Muscle of leg (tissue), 16 donors: ENCODE measurements at places on chromosomes 1 and 21. TPM values are rescaled to one million over a fixed set of nuclear protein-coding genes. Genes with fewer than 3 reads are reported as not detected.
A peak's percentile ranks its signal among the peaks of the same experiment; 100 is the strongest.

GRCh38 chr1:63892632-63893395 lies 119.0 kb downstream of the ROR1 start:
- DNase-seq: peak; percentile 42

- no peak for DNase-seq
Measured at GRCh38 chr1:230971771-230972170, 6.9 kb downstream of the TTC13 start.

DNA sequence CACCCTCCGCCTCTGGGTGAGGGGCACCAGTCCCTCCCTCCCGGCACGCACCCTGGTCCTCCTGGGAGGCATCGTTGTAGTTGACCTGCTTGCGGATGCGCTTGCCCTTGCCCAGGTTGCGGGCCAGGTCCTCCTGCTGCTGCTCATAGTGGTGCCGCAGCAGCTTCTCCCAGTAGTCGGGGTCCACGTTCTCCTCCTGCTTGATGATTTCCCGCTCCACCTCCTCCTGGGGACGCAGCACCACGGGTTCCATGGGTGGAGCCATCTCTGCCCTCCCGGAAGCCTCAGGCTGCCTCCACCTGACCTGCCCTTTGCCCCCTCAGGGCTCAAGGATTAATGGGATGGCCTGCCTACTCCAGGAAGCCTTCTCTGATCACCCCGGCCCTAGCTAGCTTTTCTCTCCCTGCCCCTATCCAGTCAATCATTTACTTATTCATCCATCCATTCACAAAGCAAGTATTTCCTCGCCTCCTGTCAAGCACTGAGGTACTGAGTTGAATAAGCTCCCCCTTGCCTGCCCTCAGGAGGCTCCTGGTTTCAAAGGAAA lies 53.5 kb downstream of the CHD5 start:
- DNase-seq: no peak

GRCh38 chr1:119451158-119451557 lies 36.2 kb downstream of the HSD3B2 start:
- DNase-seq: no peak

GRCh38 chr1:92583821-92584760 lies 97.4 kb upstream of the GFI1 start:
- DNase-seq: no peak

DNA sequence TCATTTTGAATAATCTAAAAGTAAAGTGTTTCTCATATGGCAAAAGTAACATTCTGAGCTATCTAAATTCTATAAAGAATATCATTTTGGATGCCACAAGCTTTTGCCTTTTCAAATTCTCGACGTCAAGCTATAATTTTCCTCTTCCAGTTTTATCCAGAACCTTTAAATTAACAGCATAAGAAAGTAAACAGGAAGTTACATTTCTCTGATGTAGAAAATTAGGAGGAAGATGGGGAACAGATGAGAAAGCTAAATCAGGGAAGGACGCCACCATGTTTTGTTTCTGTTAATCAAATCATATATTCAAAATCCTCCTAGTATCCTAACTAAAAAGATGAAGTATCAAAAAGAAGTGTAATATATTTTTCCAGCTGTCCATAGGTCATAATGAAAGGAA lies 8.8 kb upstream of the CAMSAP2 start:
- DNase-seq: no peak

DNA sequence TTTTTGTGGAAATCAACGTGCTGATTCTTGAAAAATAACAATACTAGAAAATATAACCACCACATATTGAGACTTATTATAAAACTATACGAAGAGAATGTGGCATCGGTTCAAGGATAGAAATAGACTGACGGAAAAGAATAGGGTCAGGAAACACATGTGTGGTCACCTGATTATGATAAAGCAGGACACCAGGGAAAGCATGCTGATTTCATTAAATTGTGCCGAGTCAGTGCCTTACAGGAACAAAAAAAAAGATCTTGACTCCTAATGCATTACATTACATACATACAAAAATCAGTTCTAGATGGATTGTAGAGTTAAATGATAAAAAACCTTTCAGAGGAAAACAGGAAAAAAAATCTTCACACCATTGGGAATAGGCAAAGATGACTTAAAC lies 43.5 kb upstream of the SERPINC1 start:
- DNase-seq: peak; percentile 7

- DNase-seq: peak; percentile 56
Measured at GRCh38 chr1:66368261-66368660, 165.7 kb upstream of the SGIP1 start.

DNA sequence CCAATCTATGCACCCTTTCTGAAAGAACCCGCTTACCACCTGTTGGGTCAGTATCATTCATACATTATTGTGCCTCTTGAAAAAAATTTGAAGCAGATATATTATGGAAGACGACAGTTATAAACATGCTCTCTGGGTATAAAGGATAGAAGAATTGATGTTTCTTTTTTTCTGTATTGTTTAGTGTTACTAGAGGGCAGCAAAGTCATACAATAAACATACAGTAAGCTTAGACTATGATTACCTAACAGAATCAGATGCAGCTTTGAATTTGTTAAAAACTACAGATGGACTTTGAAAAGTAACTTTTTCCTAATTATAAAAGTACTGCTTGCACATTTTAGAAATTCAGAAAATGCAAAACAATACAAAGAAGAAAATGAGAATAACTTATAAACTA lies 11.1 kb upstream of the PAXBP1 start:
- peak; percentile 18 for DNase-seq

DNA sequence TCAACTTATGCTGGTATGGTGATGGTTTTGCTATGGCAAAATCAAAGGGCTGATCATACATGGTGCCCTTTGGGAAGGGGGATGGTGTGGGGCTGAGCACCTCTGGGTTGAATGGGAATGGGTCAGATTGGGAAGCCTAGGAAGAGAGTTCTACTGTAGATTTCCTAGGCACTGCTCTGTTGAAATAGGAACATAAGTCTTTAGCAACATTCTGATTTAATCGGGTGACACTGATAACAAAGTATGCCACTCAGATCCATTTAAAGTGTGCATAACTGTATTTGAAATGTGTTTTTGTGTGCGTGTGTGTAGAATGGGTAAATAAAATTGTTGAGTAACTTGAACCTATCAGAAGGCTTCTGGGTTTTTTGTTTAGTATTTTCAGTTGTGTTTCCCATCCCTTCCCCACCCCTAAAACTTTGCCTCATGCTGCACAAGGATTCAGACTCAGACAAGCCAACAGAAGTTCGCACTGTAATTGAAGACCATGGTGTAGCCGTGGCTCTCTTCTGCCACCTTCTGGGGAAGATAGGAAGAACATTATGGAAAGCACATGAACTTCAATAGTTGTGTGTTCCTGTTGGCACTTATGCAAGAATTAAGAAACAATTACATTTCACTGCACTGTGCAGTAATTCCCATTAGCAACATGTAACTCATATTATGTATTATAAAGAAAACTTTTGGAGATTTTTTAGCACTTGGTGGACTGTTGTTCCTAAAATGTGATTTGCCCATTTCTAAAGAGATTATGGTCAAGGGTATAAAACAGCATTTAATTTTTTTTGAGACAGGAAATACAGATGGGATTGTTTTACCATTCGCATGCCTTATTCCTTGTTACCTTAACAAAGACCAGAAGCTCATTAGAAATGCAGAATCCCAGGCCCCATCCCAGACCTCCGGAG lies 10.9 kb upstream of the C4BPB start:
- peak; percentile 87 for DNase-seq

DNA sequence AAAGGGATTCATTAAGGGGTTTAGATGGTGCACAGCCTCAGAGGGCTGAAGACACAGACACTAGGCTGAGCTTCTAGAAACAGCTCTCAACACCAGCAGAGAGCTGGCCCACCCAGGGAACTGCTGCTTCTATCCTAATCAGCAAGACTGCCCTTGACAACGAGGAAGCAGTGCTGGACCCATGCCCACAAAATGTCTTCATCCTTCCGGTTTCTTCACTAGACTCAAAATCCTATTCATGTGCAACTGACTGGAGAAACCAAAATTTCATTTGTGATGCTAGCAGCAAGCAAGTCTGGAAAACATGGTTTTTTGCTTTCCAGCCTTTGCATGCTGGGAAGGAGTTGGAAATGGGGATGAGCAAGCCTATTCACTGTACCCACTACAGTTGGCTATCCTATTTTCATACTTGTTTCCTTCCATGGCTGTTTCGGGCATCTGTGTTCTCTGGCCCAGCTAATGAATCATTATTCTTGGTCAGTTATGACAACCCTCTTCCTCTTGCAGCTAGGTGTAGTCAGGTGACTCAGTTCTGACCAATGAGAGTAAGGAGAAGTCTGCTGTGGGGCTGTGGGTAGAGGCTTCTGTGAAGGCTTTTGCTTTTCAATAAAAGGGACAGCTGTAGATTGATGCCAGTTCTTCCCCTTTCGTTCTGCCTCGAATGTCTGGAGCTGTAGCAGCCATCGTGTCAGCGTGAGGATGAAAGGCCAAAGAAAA lies 14.6 kb upstream of the TMEM61 start:
- peak; percentile 83 for DNase-seq

DNA sequence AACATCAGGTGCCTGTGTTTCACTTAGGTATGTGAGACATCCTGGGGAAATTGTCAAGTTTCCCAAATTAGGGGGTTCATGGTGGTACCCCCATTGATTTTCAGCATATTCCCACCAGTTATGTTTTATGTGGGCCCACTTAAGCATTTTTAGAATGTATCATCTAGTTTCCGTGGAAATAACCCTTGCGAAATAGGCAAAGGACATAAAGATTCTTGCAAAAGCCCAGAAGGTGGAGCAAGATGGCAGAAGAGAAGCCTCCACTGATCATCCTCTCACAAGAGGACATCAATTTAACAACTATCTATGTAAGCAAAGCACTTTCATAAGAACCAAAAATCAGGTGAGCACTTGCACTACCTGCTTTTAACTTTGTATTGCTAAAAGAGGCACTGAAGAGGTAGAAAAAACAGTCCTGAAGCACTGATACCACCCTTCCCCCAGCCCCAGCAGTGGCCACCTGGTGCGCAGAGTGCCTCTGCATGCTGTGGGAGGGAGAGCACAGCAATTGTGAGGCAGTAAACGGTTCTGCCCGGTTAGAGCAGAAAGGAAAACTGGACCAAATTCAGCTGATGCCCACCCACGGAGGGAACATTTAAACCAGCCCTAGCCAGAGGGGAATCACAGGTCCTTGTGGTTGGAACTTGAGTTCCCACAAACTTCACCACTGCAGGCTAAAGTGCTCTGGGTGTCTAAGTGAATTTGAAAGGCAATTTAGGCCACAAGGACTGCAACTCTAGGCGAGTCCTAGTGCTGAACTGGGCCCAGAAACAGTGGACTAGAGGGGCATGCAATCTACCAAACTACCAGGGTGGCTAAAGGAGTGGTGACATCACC lies 23.2 kb downstream of the MCOLN2 start:
- DNase-seq: no peak

- no peak for DNase-seq
Measured at GRCh38 chr1:19418503-19418971, 66.8 kb downstream of the CAPZB start.

- DNase-seq: peak; percentile 87
Measured at GRCh38 chr21:41283211-41283818, 33.3 kb upstream of the FAM3B start.

DNA sequence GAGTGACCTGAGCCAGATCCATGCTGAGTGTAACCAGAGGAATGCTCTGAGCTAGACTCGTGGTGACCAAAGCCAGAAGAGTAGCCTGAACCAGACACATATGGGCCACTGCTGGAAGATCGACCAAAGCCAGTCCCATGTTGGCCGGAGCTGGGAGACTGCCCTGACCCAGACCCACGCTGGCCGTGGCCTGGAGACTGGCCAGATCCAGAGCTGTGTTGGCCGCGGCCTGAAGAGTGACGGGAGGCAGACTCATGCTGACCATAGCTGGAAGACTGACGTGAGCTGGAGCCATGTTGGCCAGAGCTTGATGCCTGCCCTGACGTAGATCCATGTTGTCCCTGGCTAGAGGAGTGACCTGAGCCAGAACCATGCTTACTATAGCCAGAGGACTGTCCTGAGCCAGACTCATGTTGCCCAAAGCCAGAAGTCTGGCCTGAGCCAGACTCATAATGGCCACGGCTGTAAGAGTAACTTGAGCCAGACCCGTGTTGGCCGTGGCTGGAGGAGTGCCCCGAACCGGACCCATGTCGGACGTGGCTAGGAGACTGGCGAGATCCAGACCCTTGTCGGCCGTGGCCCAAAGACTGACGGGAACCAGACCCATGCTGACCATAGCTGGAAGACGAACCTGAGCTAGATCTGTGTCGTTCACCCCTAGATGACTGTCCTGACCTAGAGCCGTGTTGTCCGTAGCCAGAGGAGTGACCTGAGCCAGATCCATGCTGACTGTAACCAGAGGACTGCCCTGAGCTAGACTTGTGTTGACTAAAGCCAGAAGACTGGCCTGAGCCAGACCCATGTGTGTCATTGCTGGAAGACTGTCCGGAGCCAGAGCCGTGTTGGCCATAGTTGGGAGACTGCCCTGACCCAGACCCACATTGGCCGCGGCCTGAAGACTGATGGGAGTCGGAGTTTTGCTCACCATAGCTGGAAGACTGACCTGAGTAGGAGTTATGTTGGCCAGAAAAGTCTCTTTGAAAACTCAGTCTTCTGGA lies 3.5 kb downstream of the HRNR start:
- DNase-seq: no peak

- no peak for DNase-seq
Measured at GRCh38 chr1:230371923-230372703, 54.0 kb downstream of the PGBD5 start.

GRCh38 chr1:199151634-199152425 lies 513.0 kb downstream of the PTPRC start:
- DNase-seq: peak; percentile 22

- no peak for DNase-seq
Measured at GRCh38 chr1:206486995-206487788, 16.9 kb downstream of the IKBKE start.

DNA sequence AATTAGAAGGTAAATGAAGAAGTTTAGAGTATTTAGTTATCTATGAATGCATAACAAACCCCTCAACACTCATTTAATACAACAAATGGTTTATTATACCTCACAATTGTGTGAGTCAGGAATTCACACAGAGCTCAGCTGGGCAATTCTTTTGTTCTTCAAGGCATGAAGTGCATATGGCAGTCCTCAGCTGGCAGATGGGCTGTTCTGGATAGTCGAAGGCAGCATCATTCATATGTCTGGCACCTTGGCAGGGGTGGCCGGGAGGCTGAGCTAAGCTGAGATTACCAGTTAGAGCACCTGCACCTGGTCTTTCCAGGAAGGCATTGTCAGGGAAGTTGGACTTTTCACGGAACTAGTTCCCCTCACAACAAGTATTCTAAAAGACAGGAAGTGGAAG lies 286.2 kb upstream of the DUSP10 start:
- no peak for DNase-seq

The CAMK1G gene
- polyA plus RNA-seq: 0.16 TPM

The FCRL5 gene
- not detected for polyA plus RNA-seq

The COL8A2 gene
- polyA plus RNA-seq: 22.1 TPM

The CNKSR1 gene
- 3.0 TPM for polyA plus RNA-seq

The TP73 gene
- polyA plus RNA-seq: 0.93 TPM

The CFAP141 gene
- polyA plus RNA-seq: not detected

The CHRNB2 gene
- polyA plus RNA-seq: 0.16 TPM

The RIMS3 gene
- polyA plus RNA-seq: 0.99 TPM

The AMPD1 gene
- polyA plus RNA-seq: 81.6 TPM

The CFAP298 gene
- polyA plus RNA-seq: 34.3 TPM

The FCRL2 gene
- polyA plus RNA-seq: not detected

The RAB13 gene
- 85.1 TPM for polyA plus RNA-seq

The HMCN1 gene
- 22.6 TPM for polyA plus RNA-seq
